ENCODE measurements at places on chromosomes 3 and 15. TPM values are rescaled to one million over a fixed set of nuclear protein-coding genes. Genes with fewer than 3 reads are reported as not detected.

Gene TM4SF18
- total RNA-seq = under 0.01 TPM

Gene ACAP2
- total RNA-seq = 73.3 TPM

Gene ACAD11
- total RNA-seq = 51.5 TPM

Gene PYGO1
- 6.3 TPM for total RNA-seq

Gene CHST2
- total RNA-seq = 5.5 TPM

Gene CLEC3B
- 33.1 TPM for total RNA-seq

Gene LTF
- not detected for total RNA-seq

Gene CLDN18
- total RNA-seq = not detected

Gene CELF6
- total RNA-seq = 0.26 TPM

Gene ZMYND10
- 1.3 TPM for total RNA-seq

Gene MYO5C
- total RNA-seq = 0.16 TPM

Gene CNBP
- total RNA-seq = 253 TPM

Gene POLQ
- total RNA-seq = 1.9 TPM

Gene TPRG1
- 0.32 TPM for total RNA-seq

Gene SLC22A13
- total RNA-seq = 0.09 TPM

Gene ITIH1
- not detected for total RNA-seq

Gene SERINC4
- total RNA-seq = not detected

Gene CORO2B
- 10.1 TPM for total RNA-seq

Gene LMAN1L
- not detected for total RNA-seq

Gene DPPA2
- total RNA-seq = not detected

Gene GHSR
- not detected for total RNA-seq

Gene PRR20G
- not detected for total RNA-seq

Gene ATP13A5
- total RNA-seq = not detected

Gene KCNH8
- not detected for total RNA-seq

Gene ARPP21
- total RNA-seq = not detected

Gene C3orf85
- not detected for total RNA-seq

Gene EIF3J
- total RNA-seq = 13.3 TPM

Gene IGSF11
- total RNA-seq = 0.09 TPM

Gene TM4SF4
- total RNA-seq = not detected

Measured in bronchial smooth muscle cell (primary cell).